Right cardiac atrium (tissue), 5 donors: ENCODE measurements at places on chromosomes 12 and 14. TPM values are rescaled to one million over a fixed set of nuclear protein-coding genes. Genes with fewer than 3 reads are reported as not detected.

DNA sequence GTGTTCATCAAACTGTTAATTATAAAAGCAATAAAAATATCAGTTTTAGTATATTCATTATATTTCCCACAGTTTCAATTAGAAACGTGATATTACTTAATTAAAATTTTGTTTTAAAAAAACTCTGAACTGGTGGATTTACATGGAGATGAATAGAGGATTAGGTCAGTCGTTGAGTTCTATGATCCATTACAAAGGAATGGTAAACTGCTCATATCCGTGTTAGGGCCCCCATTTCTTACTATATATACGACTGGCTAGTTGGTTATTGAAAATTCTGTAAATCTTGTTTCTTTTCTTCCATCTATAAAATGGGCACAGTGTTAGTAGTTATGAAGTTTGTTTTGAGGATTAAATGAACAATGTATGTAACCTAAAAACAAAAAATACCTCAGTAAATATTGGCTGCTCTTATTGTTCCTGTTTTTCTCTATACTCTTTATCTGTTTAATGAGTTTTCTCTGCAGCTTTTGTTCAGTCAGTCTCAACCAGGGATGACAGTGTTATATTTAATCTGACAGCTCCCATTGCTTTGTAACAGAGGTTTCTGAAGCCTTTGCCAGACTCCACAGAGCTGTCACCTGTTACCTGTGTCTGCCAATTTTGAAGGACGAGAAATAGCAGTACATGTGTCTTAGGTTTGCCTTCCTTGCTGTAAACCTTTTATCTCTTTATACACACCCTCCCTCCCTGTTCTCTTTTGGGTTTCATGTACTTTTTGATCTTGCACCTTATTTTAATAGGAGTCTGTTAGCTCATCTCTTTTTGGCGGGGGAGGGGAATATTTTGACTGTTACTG is 41.5 kb downstream of the FRS2 start:
- DNase-seq: no peak

GRCh38 chr12:108462686-108463085 is 52.4 kb upstream of the FICD start:
- DNase-seq: no peak

Gene PPP1R1A
- total RNA-seq: 143 TPM

Gene OAS2
- 11.2 TPM for total RNA-seq

GRCh38 chr14:89564989-89565388 is 148.0 kb upstream of the FOXN3 start:
- DNase-seq: no peak

Gene ATL1
- 1.7 TPM for total RNA-seq

Gene TMEM132D
- not detected for total RNA-seq

DNA sequence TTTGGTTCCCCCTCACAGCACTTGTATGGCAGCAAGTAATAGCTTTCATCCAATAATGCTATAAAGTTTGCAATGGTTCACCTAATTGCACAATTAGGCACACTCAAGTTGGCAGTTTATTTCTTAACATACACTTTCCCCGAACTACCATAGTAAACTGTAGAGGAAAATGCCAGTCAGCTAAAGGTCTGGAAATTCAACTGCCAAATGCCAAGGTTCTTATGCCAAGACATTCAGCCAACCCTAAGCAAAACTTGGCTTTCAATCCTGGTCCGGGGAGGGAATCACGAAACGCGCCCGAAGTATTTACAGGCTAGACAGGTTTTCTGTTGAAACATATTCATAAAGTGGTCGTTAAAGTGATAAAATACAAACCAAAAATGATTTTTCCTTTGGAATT is 1512.4 kb upstream of the FLRT2 start:
- no peak for DNase-seq

- DNase-seq: peak; percentile 77
Observed at GRCh38 chr14:63727231-63727735, 582 bp downstream of the SGPP1 start.

Gene SERPINA12
- not detected for total RNA-seq

Gene GLT8D2
- 13.8 TPM for total RNA-seq

DNA sequence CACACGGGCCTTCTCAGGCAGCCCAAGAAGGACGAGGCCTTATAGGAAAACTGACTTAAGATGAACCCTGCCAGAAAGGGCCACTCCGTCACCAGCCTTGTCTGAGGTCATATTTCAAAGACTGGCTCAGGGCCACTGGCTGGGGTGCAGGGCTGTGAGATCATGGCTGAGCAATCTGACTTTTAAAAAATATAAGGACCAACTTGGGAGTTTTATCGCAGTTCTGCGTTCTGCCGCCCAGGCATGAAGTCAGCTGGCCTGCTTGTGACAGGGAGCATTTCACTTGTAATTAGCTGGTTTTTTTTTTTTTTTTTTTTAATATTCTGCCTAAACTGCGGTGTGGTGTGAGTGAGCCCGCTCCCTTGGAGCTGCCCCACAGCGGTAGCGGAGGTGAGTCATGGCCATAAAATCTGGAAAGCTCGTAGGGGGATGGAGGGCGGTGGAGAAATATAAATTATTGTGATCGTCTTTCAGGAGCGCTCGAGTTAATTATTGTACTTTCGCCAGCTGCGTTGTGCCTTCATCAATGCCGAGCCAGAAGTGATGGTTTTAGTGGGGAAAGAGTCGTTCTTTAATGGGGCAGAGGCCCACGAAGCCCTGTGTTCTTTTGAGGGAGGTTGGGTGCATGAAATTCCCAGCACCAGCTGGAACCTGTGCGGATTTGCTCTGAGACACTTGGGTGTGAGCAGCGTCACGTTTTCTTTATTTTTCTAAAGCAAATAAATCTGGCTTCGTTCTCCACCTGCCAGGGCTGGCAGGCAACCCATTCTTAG is 231.9 kb downstream of the C12orf75 start:
- DNase-seq: peak; percentile 75

Gene STAT2
- 56.2 TPM for total RNA-seq

Gene IAPP
- not detected for total RNA-seq

GRCh38 chr12:31590642-31591379 is at the start of gene DENND5B:
TSS of gene DENND5B (minus strand) at chr12:31591136. CDS start at chr12:31590832, 304 bp downstream.
- DNase-seq: peak; percentile 83

DNA sequence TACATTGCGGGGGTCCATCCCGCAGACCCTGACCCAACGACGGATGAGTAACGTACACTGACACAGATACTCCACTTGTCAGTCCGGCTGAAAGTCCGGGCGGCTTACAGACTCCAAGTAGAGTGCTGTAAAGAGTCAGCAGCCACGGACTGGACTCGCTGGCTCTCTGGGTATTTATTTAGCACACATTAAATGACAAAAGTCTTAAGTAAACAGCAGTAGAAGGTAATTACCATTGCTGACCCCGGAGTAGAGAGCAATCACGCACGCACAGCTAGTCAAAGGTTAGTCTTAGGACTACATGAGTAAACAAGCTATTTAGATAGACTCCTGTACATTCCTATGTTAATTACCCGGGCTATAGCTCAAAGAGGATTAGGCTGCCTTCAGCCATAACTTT is 780.9 kb downstream of the RPS29 start:
- DNase-seq: no peak

DNA sequence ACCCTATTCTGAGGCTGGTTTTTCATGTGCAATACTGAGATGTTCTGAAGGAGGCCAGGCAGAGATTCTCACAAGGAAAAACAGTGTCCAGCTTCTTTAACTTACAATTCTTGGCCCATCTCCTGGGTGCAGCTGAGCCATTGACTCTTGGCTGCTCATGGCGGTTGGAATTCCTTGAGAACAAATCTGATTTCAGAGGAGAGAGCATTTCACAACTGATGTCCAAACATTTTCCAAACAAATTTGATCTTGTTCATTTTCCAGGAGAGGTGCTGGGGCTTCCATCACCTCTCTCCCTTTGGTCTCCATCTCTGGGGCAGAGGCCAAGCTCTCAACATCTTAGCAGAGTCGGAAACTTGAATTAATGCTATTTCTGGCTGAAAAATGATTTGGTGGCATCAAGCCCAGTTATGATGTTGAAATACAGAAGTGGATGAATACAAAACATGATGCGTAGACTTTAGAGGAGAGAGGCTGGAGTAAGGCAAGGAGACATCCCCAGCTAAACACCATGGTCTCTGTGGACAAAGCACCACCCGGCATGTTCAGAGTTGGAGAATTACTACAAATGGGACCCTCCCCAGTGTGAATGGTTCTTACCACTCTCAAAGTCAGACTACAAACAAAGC is 593.0 kb downstream of the VRK1 start:
- peak; percentile 38 for DNase-seq

DNA sequence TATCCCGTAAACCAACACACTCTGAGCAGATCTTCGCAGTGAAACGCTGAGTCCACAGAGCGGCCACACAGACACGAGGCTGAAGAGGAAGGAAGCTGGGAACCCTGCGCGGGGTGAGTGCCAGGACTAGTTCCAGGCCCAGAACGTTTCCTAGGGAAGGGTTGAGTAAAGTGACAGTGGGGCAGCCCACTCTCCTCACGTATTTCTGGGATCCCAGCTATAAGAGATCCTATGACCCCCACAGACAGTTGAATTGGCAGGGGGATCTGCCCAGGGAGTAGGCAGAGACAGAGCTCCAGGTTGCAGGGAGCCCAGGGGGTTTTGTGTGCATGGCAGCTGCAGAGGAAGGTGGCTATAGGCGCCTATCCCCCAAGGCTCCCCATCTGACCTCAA is 51.1 kb downstream of the GTF2A1 start:
- peak; percentile 88 for DNase-seq

- no peak for DNase-seq
Observed at GRCh38 chr14:61753631-61754030, 8.6 kb upstream of the SNAPC1 start.

- DNase-seq: no peak
Observed at GRCh38 chr14:90088176-90088575, 26.4 kb downstream of the KCNK13 start.

Gene PIANP
- total RNA-seq: 0.80 TPM

- DNase-seq: no peak
Observed at GRCh38 chr12:27274706-27275105, 30.6 kb downstream of the STK38L start.

Gene KSR2
- total RNA-seq: 0.37 TPM

GRCh38 chr12:98408681-98409080 is 106.7 kb upstream of the TMPO start:
- DNase-seq: no peak

Gene PRB3
- total RNA-seq: not detected

Gene GZMB
- not detected for total RNA-seq

Gene DNAH10
- 0.06 TPM for total RNA-seq

Gene MAP3K9
- 2.5 TPM for total RNA-seq

DNA sequence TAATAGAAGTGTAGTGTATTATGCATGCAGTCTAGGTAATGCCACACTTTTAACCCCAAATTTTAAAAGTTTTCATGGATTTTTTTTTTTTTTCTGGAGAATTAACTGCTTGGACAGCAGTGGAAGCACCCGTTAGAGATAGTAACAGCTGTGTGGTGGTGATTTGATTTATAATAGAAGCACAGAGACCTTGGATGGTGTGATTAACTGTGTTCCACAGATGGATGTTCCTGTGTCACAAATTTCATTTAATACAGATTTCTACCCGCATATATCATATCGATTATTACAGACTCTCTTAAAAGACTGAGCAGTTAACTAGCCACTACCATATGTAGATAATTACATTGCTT is 47.0 kb downstream of the IFT81 start:
- no peak for DNase-seq

GRCh38 chr12:14803011-14803829 is at the start of the genes C12orf60 and WBP11:
TSS of gene C12orf60 (plus strand) at chr12:14803670. CDS start at chr12:14822936, 19,266 bp downstream.
TSS of gene WBP11 (minus strand) at chr12:14803478. CDS start at chr12:14801383, 2,095 bp downstream.
- peak; percentile 94 for DNase-seq

Gene OTX2
- not detected for total RNA-seq

DNA sequence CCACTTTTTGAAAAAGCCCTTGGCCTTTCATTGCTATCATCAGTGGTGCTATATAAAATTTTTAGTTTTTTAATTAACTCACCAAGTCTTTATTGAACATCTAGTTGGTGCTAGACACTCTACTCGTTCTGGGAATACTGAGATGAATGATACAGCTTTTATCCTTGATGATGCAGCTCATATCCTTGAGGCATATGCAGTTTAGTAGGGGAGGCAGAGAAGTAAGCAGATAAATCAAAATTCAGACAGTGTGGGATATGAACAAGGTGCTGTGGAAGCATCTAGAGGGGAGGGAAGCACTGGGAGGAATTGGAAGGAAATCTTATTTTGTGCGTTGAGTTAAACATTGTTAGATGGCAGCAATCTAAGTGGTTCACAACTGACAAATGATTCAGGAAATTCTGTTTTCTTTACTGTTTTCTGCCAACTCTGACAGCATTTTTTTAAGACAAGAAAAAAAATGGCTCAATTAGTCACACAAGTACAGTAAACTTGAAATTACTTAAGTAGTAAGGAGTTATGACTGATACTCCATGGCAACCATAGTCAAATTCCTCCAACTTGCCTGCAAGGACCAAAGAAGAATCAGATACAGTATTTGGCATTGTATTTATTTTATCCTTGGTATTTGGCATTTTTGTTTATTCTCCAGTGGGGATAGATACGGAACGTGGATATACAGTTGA is 119.2 kb downstream of the TMTC2 start:
- no peak for DNase-seq

Gene DLK1
- total RNA-seq: not detected

Gene PIK3C2G
- total RNA-seq: not detected

DNA sequence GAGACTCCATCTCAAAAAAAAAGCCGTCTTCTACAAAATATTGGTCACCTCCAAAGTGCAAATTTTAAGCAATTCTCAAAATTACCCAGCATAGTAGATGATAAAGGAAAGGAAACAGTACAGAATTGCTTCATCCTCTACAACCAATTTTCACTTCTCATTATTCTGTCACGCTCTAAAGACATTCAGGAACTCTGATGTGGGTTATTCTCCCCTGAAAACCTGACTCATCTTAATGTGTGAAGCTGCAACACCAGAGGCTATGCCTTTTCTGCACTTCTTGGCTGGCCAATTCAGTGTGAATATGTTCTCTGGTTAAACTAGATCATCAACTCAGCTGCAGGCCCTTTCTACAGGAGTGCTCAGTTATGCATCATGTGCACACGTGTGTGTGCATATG is 11.0 kb downstream of the PTGER2 start:
- no peak for DNase-seq

Gene FGF6
- not detected for total RNA-seq

DNA sequence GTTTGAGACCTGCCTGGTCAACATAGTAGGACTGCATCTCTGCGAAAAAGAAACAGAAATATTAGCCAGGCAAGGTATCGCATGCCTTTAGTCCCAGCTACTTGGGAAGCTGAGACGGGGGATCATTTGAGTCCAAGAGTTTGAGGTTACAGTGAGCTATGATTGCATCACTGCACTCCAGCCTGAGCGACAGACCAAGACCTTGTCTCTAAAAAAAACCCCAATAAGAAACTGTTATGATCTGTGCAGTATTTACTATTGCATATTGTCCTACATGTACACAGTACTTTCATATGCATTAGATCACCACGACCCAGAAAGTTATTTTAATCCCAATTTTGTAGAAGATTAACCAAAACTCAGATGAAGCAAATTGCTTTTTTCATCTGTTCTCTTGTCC is 187.5 kb downstream of the PCNX1 start:
- DNase-seq: no peak

DNA sequence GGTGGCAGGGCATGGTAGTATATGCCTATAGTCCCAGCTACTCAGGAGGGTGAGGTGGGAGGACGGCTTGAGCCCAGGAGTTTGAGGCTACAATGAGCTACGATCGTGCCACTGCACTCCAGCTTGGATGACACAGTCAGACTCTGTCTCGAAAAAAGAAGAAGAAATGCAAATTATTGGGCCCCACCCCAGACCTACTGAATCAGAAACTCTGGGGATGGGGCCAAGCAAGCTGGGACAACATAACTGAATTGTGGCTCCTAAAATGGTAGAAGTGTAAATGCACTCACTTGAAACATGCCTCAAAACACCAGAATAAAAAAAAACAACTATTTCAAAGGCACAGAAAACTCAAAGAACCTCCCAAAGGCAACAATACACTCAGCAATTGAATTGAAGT is 37.0 kb downstream of the CIT start:
- no peak for DNase-seq
